ENCODE measurements at places on chromosomes 12 and 14. TPM values are rescaled to one million over a fixed set of nuclear protein-coding genes. Genes with fewer than 3 reads are reported as not detected.
A peak's percentile ranks its signal among the peaks of the same experiment; 100 is the strongest.

DNA sequence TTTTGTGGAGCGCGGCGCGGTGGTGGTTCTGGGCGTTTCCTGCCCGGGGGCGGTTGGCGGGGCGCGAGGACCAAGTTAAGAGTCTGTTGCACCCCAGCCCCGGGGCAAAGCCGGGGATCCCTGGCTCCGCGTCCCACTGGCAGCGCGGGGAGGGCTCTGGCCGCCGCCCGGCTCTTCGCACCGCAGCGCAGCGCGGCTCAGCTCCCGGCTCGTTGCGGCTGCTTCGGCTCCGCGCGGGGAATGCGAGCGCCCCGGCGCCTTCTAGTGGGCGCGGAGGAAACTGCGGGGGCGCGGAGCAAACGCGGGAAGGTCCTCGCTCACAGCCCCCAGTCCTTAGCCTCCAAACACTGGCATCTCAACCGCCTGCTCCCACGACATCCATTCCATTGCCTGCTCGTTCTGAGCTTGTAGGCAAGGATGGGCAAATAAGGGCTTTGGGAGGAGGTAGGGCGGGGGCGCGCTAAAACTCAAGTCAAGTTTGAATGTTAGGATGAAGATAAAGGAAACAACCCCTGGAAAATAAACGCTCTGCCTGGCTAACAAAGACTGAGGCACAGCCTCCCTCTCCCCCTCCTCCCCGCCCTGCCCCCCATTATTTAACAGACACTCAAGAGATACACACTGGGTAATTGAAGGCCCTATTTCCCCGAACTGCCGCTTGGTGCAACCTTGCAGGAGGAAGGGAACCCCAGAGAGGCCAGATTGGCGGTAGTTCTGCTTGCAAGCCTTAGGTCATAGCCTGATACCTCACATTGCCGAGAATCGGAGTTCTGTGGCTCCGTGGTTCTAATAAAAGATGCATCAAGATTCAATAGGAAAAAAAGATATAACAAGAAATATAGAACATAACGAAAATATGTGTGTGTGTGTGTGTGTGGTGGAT is at the start of gene B4GALNT1:
Gene B4GALNT1, minus strand, starts transcription at position 244 of the 883 bp plus-strand sequence. CDS start 1,069 bp downstream, outside the sequence.
- peak; percentile 53 for DNase-seq

Gene ELK3
- 12.0 TPM for total RNA-seq

- no peak for DNase-seq
These were observed 158.2 kb upstream of the C14orf180 start for GRCh38 chr14:104421401-104421821.

Gene TMEM52B
- total RNA-seq: 0.48 TPM

Gene RPL36AL
- 183 TPM for total RNA-seq

GRCh38 chr12:116662612-116663144 is 75.2 kb downstream of the SPRING1 start:
- peak; percentile 74 for DNase-seq

Gene TBX5
- total RNA-seq: 2.9 TPM

DNA sequence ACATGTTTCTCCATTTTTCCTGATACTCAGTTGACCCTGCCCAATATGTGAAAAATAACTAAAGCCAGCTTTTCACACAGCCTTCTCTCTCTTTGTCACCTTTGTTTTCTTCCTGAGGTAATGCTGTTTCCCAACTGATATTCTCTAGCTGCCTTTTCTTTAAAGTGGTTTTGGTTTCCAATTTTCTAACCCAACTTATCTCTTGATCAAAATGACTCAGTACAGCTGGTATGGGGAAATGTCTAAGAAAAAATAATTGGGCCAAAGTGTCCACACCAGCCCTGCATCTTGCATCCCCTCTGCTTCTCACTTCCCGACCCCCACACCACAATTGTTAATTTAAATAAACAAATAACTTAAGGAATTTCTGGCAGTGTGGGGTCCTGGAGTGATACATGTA is 193.8 kb downstream of the SYT1 start:
- no peak for DNase-seq

- DNase-seq: no peak
These were observed 28.1 kb downstream of the BTBD7 start for GRCh38 chr14:93304771-93305170.

GRCh38 chr12:4762773-4763172 is 42.6 kb downstream of the GALNT8 start:
- DNase-seq: no peak

- DNase-seq: no peak
These were observed 8.8 kb upstream of the BICDL1 start for GRCh38 chr12:119980242-119980641.

DNA sequence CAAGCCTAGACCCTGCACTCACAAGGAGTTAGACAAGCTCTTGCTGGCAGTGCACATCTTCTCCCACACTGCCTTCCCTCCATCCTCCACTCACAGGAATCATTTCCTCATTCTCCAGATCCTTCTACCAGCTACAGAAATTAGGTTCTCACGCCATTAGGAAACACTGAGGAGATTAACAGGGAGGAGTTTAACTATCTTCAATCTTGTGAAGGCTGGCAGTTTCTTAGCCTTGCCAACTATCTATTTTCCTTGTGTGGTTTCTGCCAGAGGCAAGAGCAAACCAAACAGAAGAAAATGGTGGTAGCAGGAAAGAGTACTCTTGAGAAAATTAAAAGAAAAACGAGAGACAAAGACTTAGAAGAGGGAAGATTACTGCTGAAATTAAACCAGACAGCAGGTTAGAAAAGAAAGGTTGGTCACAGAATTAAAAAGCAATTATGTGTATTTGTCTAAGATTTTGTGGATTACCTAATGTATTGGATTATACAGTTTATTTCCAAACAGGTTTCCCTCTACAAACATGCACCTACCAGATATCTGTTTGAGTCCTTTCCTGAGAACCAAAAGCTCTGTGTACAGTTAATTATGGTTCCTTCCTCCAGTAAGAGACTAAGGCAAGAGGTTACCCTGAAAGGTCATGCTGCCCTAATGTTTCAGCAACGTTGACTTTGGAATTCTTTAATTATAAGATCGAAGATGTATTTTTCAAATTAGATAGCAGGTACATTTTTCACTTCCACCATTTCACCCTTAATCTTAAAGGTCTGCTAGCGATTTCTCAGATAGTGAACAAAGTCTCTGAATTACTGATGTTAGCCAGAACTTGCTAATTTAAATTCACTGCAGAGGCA is 5.0 kb downstream of the RERG start:
- DNase-seq: no peak

Gene IAPP
- 1.4 TPM for total RNA-seq

DNA sequence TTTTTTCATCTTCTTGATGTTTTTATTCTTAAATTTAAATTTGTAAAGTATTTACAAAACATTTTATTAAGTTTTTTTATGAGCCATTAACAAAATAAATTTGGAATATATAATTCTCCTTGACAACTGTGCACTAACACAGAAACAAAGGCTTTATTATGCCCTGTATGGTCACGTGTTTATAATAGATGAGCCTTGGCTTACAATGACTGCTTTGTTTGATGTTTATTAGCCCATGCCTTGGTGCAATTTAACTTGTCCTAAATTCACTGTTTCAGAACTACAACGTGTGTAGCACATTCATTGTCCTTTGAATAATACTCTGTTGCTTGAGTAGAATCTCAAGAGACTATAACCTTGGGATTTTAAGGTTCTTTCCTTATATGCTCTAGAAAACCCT is 59.8 kb downstream of the CNTN1 start:
- DNase-seq: no peak

GRCh38 chr12:53235164-53235563 is 3.2 kb upstream of the RARG start:
- no peak for DNase-seq

Gene GLIPR1L1
- not detected for total RNA-seq

- no peak for DNase-seq
These were observed 11.9 kb downstream of the PLD4 start for GRCh38 chr14:104936361-104937155.

Gene DENR
- 37.1 TPM for total RNA-seq

DNA sequence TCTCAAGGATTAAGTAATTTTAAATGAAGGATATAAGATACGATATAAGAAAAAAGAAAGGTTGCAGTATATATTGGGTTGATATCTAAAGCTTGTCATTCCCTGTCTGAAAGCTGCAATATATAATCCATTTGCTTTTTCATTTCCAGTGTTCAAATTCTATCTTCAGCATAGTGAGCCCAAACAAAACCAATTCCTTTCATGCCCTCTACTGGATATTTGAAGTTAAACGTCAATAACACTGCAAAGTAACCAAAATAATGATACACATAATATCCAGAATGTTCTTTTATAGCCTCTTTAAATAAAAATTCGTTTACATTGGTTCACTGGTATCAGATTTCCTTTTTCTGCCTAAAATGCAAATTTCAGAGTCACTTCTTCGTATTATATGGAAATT is 64.5 kb upstream of the DAAM1 start:
- peak; percentile 25 for DNase-seq

Data from umbilical cord (tissue), 2 donors.